Bronchial epithelial cell (primary cell): ENCODE measurements at places on chromosomes 6 and 20. TPM values are rescaled to one million over a fixed set of nuclear protein-coding genes. Genes with fewer than 3 reads are reported as not detected.

DNA sequence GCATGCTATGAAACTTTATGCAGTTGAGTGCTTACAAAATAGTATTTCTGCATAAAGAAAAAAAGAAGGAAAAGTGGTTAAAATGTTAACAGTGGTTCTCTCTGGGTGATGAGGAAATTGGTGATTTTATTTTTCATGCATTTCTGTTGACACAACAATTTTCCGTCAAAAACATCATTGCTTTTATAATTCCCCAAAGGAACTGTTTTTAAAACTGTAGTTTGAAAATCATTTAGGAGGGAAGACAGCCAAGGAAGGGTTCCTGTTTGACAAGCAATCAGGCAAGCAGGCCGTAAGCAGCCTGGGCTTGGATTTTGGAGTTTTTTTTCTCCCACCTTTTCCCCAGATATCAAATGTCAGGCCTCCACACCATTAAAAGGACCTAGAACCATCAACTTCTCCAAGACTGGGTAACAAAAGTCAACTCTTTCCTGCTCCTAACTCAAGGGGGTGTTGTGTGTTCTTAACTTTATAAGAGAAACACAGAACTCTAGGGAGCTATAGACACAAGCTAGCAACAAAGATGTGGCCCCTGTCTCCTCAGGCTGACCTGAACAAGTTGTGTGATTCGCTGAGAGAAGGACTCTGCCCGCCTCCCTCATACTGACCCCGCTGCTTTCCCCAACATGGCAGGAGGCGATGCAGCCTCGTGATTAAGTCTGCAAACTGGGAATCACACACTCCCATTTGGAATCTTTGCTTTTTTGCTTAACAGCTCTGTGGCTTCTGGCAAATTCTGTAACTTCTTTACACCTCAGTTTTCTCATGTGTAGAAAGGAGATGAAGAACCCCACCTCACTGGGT is 146.6 kb downstream of the BCAS1 start:
- DNase-seq, result no peak

- peak; percentile 83 for DNase-seq
Measured at GRCh38 chr6:155188707-155189496, 74.9 kb upstream of the CLDN20 start.

- DNase-seq, result no peak
Measured at GRCh38 chr6:148557796-148558321, 189.0 kb upstream of the UST start.

- DNase-seq, result peak; percentile 76
Measured at GRCh38 chr6:2448826-2449571, 203.6 kb upstream of the GMDS start.

- no peak for DNase-seq
Measured at GRCh38 chr6:89992818-89993217, 98.5 kb downstream of the GJA10 start.

Gene LY6G6F
- not detected in 2 replicates for total RNA-seq

Gene HMGN3
- 14.2 and 41.5 TPM in 2 replicates for total RNA-seq

DNA sequence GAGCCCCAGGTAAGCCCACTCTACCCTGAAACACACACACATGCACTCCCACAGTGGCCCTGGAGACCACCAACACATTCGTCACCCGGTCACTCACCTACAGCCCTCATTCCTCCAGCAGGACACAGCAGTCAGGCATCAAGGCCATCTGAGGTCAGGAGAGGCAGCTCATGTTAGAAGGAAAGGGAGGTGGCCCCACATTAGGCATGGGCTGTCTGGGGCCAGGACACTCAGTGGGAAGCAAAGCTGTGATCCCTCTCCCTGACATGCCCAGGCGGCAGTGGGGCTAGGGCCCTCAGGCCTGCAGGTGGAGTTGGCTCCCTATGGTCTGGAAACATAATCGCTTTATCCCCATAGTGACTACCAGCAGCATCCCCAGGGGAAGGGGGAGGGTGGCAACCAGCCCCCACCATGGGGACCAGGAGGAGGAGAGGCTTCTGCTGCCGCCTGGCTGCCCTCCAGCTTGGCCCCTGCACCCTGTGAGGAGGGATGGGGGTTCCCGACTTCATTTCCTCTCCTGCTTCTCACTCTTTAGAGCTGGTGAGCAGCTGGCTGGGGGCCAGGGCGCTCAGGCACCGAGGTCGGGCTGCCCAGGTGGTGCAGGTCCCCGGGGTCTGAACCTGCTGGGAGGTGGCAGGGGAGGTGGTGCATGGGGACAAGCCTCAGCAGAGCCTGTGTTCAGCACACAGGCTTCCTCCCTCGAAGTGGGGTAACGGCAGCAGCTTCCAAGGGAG is 76.6 kb upstream of the CST7 start:
- DNase-seq, result no peak

GRCh38 chr6:5412663-5413062 is 151.3 kb downstream of the FARS2 start:
- peak; percentile 38 for DNase-seq

DNA sequence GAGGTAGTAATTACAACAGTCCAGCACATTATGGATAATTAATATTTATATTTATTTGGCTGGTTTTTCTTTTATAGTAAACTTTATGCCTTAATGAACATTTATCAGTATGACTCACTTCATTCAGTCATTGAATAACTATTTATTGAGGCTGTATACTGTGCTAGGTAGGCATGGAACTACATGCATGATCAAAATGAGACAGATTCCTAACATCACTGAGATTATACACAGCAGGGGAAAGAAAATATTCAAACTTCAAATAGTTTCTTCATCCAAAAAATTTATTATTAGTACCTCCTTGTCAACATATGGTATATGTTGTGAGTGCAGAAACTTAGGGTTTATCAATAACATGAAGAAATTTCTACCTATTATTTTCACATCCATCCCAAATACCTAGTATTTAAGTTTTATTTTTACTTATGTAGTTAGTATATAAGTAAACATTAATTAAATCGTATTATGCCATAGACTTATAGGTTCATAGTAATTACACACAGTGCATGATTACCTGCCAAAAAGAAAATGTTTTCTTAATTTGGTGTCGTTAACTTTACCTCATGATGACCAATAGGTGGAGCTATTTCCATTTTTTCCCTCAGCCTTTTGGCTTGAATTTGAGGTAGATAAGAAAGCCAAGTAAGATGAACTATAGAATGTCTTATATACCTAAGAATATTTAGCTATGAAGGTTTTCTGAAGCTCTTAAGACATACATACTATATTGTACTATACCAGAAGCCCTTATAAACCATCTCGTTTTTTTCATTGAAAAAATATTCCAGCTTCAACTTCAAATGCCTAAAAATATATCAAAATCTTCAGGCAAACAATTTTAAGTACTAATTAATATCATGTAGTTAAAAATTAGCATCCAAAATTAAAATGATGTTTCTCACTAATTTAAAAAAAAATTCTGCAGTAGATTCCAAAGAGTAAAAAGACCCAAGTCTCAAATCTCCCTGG is 12.5 kb upstream of the TMEM30A start:
- DNase-seq, result peak; percentile 73

Gene RAET1E
- total RNA-seq, result 19.0 and 35.1 TPM in 2 replicates

DNA sequence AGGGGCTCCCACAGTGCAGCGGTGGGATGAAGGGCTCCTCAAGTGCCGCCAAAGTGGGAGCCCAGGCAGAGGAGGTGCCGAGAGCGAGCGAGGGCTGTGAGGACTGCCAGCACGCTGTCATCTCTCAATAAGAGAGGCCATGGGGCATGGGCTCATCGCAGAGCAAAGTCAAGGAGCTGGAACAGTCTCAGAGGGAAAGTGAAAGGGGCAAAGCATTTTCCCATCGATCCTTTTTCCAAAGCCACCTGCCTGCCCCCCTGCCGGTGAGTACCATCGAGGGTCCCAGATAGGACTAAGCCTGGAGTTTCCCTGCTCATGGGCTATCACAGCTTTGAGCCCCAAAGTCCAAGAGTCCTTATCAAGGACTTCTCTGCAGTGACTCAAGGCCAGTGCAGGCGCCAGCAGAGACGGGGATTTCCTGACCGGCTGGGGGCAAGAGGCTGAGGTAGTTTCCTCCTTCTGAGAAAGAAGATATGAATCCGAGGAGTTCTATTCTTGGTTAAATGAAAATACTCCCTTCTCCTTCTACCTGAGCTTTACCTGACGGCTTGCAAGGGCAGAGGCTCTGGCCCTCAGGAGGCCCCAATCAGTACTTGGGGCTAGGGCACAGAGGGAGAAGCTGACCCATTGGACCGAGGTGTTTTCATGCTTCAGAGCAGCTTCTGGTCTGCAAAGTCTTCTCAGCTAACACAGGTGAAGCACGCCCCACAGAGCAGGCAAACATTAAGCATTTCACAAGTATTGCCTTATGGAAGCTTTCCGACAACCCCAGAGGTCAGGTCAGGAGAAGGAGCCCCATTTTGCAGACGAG is 22.6 kb downstream of the ETV7 start:
- DNase-seq, result peak; percentile 46

Gene COL21A1
- 8.2 and 18.6 TPM in 2 replicates for total RNA-seq

- peak; percentile 27 for DNase-seq
Measured at GRCh38 chr6:39289490-39289889, 24.7 kb downstream of the KCNK17 start.

DNA sequence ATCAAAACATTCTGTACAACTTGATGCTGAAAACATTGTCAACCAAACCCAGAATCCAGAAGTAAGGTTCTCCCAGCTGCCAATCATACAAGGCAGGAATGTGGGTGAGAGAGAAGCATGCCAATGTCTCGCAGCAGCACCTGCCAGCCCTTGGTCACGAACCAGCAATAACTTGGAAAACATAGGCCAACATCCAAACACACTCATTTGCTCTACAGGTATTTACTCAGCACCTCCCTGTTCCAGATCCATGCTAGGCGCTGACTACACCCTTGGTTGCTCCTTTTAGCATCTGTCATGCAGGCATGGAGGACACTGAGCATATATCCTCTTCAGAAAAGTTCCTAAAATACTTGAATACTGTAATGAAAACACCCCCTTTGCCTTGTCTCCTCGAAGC is 63.6 kb downstream of the FAXC start:
- no peak for DNase-seq

Gene TBXT
- not detected in 2 replicates for total RNA-seq

DNA sequence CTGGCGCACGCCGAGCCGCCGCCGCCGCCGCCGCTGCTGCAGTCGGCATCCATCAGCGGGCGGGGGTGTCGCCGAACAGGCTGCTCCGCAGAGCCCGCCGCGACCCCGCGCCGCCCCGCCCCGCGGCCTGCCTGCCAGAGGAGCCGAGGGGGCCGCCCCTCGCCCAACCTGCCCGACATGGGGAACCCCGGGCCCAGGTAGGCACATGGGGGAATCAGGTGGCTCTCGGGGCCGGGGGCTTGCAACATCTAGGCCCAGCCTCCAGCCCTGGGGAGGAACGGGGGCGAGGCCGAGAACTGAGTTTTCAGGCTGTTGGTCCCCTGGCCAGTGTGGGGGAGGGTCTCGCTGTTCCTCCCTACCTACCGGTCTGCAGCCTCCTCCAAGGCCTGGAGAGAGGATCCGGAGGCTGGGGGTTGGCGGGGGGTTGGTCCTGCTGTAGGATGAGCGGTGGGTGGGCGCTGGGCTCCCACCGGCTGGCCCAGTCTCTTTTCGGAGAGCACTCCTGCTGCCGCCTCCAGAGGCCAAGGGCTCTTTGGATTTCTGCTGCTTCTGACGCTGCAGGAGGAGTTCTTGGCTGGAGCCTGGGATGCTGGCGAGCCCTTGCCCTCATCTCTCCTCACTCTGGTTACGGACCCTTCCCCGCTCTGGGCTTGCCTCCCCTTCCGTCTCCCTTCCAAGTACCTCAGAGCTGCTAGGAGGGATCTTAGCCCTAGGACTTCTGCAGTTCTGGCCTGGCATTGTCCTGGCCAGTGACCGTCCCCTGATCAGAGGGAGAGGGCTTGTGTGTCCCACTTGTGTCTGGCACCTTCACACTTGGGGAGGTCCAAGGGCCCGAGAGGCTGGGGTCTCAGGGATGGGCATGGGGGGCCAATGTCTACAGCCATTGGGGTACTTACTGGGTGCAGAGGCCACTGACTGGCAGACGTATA is at the start of gene EPB41L1:
TSS of gene EPB41L1 (plus strand) at position 41 of the 929 bp plus-strand sequence. CDS start 19,038 bp downstream, outside the sequence.
- DNase-seq, result no peak

DNA sequence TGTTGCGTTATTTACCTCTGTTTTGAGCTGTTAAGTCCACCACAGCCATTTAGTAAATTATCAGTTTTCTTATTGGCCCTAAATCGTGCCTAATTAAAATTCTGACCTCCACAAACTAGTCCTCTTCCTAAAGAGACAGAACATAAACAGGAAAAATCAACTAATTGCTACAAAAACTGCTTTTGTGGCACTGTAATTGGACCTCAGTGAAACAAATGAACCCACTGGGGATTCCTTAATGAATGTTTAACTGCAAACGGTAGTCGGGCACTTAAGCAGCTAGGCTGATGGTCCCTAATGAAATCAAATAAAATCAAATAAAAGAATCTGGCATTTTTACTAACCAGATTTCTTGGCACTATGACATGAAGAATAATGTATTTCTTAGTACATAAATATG is 513.4 kb upstream of the SLC35B3 start:
- no peak for DNase-seq

Gene RAD21L1
- total RNA-seq, result under 0.01 TPM in 1 of 2 replicates, not detected in the other

Gene SYCP2L
- total RNA-seq, result 0.26 TPM in 2 replicates

Gene ATP6V1G2
- 0.26 and 0.51 TPM in 2 replicates for total RNA-seq

- peak; percentile 86 for DNase-seq
Measured at GRCh38 chr20:50112512-50113419, at the start of gene UBE2V1. TSS of gene UBE2V1 (minus strand) at chr20:50113150. CDS start at chr20:50113128, 22 bp downstream.

DNA sequence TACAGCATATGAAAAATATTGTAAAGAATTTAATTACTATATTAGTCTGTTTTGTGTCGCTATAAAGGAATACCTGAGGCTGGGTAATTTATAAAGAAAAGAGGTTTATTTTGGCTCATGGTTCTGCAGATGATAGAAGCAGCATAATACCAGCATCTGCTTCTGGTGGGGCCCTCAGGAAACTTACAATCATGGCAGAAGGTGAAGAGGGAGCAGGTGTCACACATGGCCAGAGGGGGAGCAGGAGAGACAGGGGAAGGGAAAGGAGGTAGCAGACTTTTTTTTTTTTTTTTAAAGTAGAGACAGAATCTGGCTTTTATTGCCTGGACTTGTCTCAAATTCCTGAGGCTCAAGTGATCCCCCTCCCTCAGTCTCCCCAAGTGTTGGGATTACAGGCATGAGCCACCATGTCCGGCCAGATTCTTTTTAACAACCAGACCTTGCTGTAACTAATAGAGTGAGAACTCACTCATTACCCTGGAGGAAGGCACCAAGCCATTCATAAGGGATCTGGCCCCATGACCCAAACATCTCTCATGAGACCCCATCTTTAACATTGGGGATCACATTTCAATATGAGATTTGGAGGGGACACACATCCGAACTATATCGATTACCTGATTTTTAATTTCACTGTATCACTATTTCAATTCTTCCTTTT is 64.6 kb downstream of the MAN1A1 start:
- DNase-seq, result peak; percentile 40

GRCh38 chr20:37111926-37112455 is 16.2 kb upstream of the RBL1 start:
- DNase-seq, result no peak

Gene KCNK5
- 0.26 TPM in 2 replicates for total RNA-seq

DNA sequence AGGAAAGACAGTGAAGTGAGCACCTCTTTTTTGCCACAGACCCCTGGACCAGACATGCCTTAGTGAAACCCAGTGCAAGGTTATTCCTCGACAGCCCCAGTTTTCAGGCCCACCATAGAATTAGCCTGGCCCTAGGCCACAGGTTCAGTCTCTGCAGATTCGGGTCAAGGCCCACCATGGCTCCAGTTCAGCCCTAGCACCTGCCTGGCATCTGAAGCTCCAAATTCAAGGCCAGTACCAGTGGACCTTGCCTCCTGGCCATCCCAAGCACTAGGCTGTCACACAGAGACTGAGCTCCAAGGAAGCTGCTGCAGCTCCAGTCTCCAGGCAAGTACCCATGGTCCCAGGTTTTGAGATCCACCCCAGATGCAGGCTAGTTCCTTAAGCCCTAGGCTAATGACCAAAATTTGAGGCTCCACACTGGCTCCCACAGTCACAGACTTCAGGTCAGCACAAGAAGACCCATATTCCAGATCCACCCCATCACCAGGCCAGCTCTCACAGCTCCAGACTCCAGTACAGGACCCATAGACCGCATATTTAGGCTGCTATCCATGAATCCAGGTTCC is 877.5 kb upstream of the ADGRB3 start:
- no peak for DNase-seq

Gene SLC52A3
- 0.26 and 0.53 TPM in 2 replicates for total RNA-seq
